HFFc6 (cell line): ENCODE measurements at places on chromosomes 2 and 18. TPM values are rescaled to one million over a fixed set of nuclear protein-coding genes. Genes with fewer than 3 reads are reported as not detected.

GRCh38 chr18:74679006-74679678 is 81.5 kb downstream of the ZNF407 start:
- no peak overlapping the region for H3K4me3 ChIP-seq
- H3K27ac ChIP-seq: no peak overlapping the region
- H3K4me1 ChIP-seq: peaks cover 25% of the 10 kb centered on the region
- H3K36me3 ChIP-seq: peaks cover 30% of the 10 kb centered on the region

DNA sequence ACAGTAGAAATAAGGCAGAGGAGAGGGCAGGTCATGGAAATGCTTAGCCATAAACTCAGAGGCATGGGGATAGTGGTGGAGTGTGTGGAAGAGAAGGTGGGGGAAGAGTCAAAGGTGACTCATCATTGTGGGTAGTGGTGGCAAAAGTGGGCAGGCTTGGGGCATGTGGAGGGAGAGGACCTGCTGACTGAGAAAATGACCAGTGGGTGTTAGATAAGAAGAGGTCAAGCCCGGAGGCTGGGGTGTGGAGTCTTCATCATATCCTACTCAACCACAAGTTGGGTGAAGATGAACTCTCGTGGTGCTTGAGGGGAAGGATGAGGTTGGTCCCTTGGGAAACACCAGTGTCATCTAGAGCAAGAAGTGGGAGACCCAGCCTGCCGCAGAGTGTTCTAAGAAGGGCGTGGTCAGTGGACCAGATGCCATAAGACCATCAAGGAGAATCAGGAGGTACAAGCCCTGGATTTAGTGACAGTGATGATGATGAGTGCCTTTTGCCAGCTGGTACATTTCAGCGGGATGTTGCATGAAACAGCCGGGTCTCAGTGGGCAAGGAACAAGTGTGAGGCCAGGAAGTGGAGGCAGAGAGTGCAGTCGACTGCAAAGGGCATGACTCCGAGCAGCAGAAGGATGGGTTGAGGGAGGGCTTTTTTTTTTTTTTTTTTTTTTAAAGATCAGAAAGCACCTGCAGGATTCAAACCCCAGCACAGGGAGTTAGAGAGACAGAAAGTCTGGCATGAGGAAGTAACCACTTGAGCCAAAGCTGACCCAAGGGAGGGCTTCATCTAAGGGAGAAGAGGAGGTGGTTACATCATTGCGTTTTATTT is 122.6 kb upstream of the SPRED2 start:
- H3K4me1 ChIP-seq: peaks cover 23% of the 10 kb centered on the region
- no peak overlapping the region for H3K4me3 ChIP-seq
- peaks cover 12% of the 10 kb centered on the region for H3K27me3 ChIP-seq
- H3K36me3 ChIP-seq: no peaks in the 10 kb centered on the region

- H3K4me1 ChIP-seq: peaks cover 14% of the 10 kb centered on the region
- H3K27ac ChIP-seq: no peak overlapping the region
- DNase-seq: no peak
- peaks cover 15% of the 10 kb centered on the region for H3K27me3 ChIP-seq
- H3K36me3 ChIP-seq: no peaks in the 10 kb centered on the region
Observed at GRCh38 chr2:222320436-222321395, 21.9 kb upstream of the PAX3 start.

DNA sequence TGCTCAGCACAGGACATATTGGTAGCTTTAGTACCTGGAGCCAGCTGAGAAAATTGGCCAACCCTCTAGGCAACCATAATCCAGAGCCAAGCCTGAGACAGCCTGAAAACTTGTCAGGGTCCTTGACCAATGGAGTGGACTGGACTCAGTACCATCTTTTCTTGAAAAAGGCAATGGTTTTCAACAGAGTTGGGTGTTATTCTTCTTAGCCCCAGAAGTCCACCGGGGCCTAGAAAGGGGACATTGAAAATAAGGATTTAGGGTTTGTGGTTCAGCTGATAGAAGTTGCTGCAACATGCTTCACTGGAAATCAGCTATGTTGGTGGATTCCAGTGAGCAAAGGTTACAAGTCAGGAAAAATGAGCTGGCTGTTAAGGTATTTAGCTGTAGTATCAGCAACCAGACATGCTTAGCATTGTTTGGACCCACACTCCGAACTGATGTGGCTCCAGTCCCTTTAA is 22.1 kb upstream of the CNOT11 start:
- peak; percentile 17 for DNase-seq
- no peaks in the 10 kb centered on the region for H3K36me3 ChIP-seq
- peaks cover 20% of the 10 kb centered on the region; the same call in 1 of the 2 replicates for H3K4me1 ChIP-seq
- H3K27me3 ChIP-seq: no peaks in the 10 kb centered on the region; the same call in none of the 2 replicates

DNA sequence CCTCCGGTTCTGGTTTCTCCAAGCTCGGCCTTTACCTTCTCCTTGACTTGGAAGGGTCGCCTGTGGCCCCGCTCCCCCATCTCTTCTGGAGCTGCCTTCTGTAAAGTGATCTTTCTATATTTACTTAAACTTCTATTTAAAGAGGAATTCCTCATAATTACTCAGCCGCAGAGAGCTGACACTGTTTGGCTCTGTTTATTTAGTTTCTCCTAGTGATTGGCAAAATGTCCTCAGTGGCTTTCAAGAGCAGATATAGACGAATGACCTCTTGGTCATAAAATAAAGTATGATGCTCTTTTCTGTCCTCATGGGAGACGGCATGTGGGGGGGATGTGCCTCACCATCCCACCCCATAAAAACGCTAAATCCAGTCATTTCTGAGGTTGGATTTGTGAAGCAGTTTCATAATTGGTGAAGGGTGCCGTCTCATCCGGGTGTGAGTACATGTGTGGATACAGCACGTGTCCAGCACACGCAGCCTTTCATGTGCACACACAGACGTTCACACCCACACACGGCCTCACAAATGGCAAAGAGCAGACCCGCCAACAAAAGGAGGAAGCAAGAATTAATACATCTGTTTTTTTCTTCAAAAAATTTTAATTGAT is 43.4 kb upstream of the SMAD7 start:
- peak; percentile 96 for DNase-seq
- H3K27ac ChIP-seq: peak overlapping the region; percentile 100
- H3K4me3 ChIP-seq: peak overlapping the region; percentile 84
- H3K36me3 ChIP-seq: no peaks in the 10 kb centered on the region
- peaks cover 3% of the 10 kb centered on the region; the same call in 1 of the 2 replicates for H3K27me3 ChIP-seq

- H3K36me3 ChIP-seq: no peaks in the 10 kb centered on the region
- DNase-seq: no peak
- H3K27me3 ChIP-seq: no peaks in the 10 kb centered on the region; the same call in 1 of the 2 replicates
- no peak overlapping the region for H3K27ac ChIP-seq
- no peaks in the 10 kb centered on the region for H3K4me1 ChIP-seq
Observed at GRCh38 chr2:175571078-175571653, 389.7 kb upstream of the ATP5MC3 start.

- no peak for DNase-seq
- H3K4me1 ChIP-seq: no peaks in the 10 kb centered on the region
- no peak overlapping the region for H3K4me3 ChIP-seq
- H3K27me3 ChIP-seq: peaks cover 10% of the 10 kb centered on the region
- no peaks in the 10 kb centered on the region for H3K36me3 ChIP-seq
Observed at GRCh38 chr18:57343833-57344232, 8.5 kb upstream of the ST8SIA3 start.

- no peak for DNase-seq
- peaks cover 6% of the 10 kb centered on the region; the same call in 1 of the 2 replicates for H3K4me1 ChIP-seq
- H3K36me3 ChIP-seq: peaks cover 20% of the 10 kb centered on the region
- no peak overlapping the region for H3K4me3 ChIP-seq
- H3K27ac ChIP-seq: no peak overlapping the region; the same call in 1 of the 2 replicates
Observed at GRCh38 chr18:36179562-36180355, 7.5 kb upstream of the MOCOS start.

DNA sequence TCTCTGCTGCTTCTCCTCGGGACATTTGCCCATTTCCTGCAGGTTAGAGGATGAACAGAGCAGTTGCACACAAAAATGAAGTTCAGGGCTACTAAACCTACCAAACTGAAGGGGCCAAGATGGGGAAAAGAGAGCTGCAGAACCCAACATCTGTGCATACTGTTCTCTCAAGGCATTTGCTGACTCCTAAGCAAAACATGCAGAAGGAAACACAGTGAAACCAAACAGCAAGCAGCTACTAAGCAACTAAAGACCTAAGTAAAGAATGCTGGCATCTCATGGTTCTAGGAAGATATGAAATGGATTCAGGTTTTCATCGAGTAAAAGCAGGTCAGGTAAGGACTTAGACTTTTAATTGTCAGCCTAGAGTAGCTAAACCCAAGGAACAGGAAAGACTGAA is 111.9 kb upstream of the SYT4 start:
- no peak overlapping the region for H3K4me3 ChIP-seq
- H3K4me1 ChIP-seq: no peaks in the 10 kb centered on the region
- DNase-seq: no peak
- no peaks in the 10 kb centered on the region for H3K36me3 ChIP-seq
- H3K27ac ChIP-seq: no peak overlapping the region

- no peaks in the 10 kb centered on the region for H3K36me3 ChIP-seq
- no peak overlapping the region for H3K27ac ChIP-seq
- no peaks in the 10 kb centered on the region; the same call in none of the 2 replicates for H3K27me3 ChIP-seq
Observed at GRCh38 chr2:203693242-203693879, 13.1 kb upstream of the CD28 start.

GRCh38 chr2:28681158-28681571 is 70.5 kb upstream of the PPP1CB start:
- H3K4me3 ChIP-seq: no peak overlapping the region
- peaks cover 1% of the 10 kb centered on the region; the same call in 1 of the 2 replicates for H3K27me3 ChIP-seq
- DNase-seq: no peak
- H3K36me3 ChIP-seq: no peaks in the 10 kb centered on the region
- H3K4me1 ChIP-seq: peaks cover 29% of the 10 kb centered on the region

DNA sequence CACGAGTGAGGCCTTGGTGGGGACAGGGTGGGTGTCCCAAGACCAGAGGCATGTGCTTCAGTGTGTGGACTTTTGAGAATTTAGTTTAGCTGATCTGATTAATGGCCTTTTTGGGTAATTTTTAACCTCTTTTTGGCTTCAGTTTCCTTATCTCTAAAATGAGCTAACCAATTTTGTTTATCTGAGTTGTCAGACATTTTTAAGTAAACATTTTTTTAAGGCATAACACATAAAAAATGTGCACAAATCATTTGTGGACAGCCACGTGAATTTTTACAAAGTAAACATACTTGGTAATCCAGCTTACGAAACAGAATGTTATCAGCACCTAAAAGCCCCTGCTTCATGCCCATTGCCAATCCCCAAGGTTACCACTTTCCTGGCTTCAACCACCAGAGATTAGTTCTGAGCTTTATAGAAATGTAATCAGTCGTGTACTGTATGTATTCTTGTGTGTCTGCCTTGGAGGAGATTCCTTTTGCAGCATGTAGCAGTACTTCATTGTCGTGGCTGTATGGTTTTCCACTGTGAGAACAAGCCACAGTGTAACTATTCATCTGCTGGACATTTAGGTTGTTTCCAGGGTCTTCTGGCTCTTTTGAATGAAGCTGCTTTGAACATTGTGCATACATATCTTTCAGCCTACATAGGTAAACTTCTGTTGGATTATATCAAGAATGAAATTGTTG is 8.4 kb upstream of the INO80C start:
- H3K4me3 ChIP-seq: no peak overlapping the region
- peaks cover 12% of the 10 kb centered on the region for H3K27me3 ChIP-seq
- no peak overlapping the region for H3K27ac ChIP-seq
- H3K4me1 ChIP-seq: peaks cover 7% of the 10 kb centered on the region; the same call in 1 of the 2 replicates

DNA sequence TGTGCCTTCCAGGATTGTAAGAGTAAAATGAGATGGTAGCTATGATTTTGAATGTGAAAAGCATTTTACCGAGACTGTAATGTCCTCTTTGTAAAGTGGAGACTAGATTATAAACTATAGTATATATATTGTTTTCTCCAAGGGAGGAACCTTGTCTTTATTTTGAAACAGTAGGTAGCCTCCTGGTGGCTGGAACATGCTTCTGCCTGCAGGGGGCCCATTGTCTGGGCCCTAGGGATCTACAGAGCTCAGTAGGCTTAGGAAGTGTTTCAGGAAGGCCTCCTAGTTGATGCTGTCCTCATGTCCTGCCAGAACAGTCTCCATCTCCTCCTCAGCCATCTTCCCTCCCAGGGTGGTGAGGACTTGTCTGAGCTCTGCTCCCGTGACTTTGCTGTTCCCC is 3.0 kb downstream of the PIKFYVE start:
- no peak overlapping the region for H3K4me3 ChIP-seq
- peaks cover 9% of the 10 kb centered on the region for H3K36me3 ChIP-seq
- H3K27me3 ChIP-seq: peaks cover 2% of the 10 kb centered on the region; the same call in 1 of the 2 replicates
- peaks cover 27% of the 10 kb centered on the region for H3K4me1 ChIP-seq

- H3K27ac ChIP-seq: no peak overlapping the region
- no peak overlapping the region for H3K4me3 ChIP-seq
- H3K36me3 ChIP-seq: no peaks in the 10 kb centered on the region
- H3K27me3 ChIP-seq: peaks cover 7% of the 10 kb centered on the region; the same call in 1 of the 2 replicates
Observed at GRCh38 chr2:1887106-1887505, 142.8 kb upstream of the PXDN start.

DNA sequence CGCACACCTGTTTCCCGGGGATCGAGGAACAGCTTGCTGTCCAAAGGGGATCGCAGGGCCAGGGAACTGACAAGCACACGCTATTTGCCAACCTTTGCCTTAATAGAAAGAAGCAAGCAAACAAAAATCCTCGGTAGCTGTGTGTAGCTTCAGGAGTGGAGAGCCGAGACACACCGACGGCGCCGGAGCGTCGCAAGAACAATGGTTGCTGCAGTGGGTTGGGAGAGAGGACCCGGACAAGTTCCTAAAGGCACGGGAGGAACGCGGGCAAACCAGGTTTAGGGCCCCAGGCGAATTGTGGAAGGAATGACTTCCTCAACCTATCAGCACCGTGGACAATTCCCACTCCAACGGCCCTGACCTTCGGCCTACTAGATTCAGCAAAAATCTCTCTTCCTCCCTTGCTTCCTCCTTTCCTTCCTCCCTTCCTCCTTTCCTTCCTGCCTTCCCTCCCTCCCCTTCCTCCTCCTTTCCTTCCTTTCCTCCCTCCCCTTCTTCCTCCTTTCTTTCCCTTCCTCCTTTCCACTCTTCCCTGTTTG is 4.9 kb upstream of the NEUROD1 start:
- H3K27ac ChIP-seq: no peak overlapping the region
- H3K4me1 ChIP-seq: peaks cover 27% of the 10 kb centered on the region
- no peak overlapping the region for H3K4me3 ChIP-seq

The SRD5A2 gene
- not detected in 3 replicates for total RNA-seq

The CYRIA gene
- total RNA-seq: not detected in 3 replicates

The C2orf15 gene
- 0.15 TPM in 1 of 3 replicates, not detected in the others for total RNA-seq

The ZNF513 gene
- 12.1 to 13.0 TPM (median 12.7 TPM) in 3 replicates for total RNA-seq

The SIGLEC15 gene
- 0.41 to 0.73 TPM (median 0.62 TPM) in 3 replicates for total RNA-seq

The POMC gene
- total RNA-seq: not detected in 3 replicates

The FAM237A gene
- total RNA-seq: not detected in 2 replicates

The C2orf72 gene
- total RNA-seq: not detected in 3 replicates

The ZRANB3 gene
- 7.7 and 9.9 TPM in 2 replicates for total RNA-seq
